ENCODE measurements at places on chromosomes 5 and 9.

- no peak for DNase-seq
Measured at GRCh38 chr5:14256026-14256690, 113.0 kb downstream of the TRIO start.

- no peak for DNase-seq
Measured at GRCh38 chr5:54932789-54933188, 52.6 kb downstream of the ESM1 start.

- DNase-seq: no peak
Measured at GRCh38 chr5:2207416-2208238, 324.9 kb upstream of the IRX4 start.

GRCh38 chr9:134544388-134545214 is 97.0 kb upstream of the COL5A1 start:
- no peak for DNase-seq

DNA sequence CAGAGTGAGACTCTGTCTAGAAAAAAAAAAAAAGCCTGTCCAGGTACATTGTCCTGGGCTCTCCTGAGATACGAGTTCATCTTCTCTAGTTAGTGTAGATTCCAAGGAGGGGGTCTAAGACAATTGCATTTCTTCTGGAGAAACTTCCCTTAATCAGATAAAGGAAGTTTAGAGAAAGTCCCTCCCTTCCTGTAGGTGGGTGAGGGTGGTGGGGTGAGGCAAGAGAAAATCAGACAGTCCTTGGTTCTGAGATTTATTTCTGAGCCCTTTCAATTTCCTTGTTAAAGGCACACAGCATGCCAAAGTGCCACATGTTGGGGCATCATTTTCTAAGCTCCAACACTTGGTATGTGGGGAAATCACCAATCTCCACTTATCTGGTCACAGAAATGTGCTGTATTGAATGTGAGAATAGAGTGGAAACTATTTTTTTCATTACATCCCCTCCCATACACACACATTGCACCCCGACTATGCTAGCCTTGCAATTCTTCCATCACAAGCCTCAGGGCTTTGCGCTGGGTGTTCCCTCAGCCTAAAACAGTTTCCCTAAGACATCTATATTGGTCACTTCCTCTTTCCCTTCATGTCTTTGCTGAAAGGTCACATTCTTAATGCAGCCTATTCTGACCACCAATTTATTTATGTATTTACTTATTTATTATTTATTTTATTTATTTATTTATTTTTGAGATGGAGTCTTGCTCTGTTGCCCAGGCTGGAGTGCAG is 5.1 kb upstream of the TUT7 start:
- no peak for DNase-seq

DNA sequence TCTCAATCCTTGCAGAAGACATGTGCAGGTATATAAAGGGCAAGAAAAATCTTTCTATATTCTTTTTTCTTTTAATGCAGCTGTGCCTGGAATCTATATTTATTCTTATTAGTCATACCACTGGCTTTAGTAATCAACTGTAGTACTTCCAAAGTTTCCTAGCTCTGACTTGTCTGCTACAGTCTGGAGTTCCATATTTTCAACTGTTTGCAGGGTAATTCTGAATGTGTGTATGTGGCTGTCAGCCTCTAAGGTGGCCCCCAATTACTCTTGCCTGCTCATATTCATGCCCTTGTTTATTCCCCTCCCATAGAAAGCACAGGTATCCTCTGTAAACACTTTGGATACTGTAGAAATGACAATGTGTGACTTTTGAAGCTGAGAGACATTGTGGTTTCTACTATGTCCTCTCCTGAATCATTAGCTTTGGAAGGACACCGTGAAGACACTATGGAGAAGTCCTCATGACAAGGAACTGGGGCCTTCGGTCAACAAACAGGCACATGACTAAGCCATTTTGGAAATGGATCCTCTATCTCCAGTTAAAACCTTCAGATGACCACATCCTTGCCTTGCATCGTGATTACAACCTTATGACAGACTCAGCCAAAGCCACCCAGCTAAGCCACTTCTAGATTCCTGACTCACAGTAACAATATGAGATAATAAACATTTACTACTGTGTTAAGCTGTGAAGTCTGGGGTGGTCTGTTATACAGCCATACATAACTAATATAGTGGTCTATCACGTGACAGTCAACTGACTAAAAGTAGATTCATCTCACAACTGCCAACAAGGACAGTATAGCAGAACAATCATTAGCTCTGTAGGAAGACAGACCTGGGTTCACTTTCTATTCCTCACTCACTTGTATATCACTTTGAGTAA is 49.5 kb upstream of the SUSD1 start:
- no peak for DNase-seq

All from activated CD4-positive, alpha-beta T cell treated with anti-CD3 and anti-CD28 coated beads for 1 hour (primary cell).